Activated CD4-positive, alpha-beta T cell treated with anti-CD3 and anti-CD28 coated beads, Interleukin-2, amount 10 ng/mL, durations not matched to agents 24 days and 14 days (primary cell): ENCODE measurements at places on chromosomes 3 and 15. TPM values are rescaled to one million over a fixed set of nuclear protein-coding genes. Genes with fewer than 3 reads are reported as not detected.

- no peak for DNase-seq
Measured at GRCh38 chr15:89533861-89534544, 37.6 kb upstream of the RHCG start.

DNA sequence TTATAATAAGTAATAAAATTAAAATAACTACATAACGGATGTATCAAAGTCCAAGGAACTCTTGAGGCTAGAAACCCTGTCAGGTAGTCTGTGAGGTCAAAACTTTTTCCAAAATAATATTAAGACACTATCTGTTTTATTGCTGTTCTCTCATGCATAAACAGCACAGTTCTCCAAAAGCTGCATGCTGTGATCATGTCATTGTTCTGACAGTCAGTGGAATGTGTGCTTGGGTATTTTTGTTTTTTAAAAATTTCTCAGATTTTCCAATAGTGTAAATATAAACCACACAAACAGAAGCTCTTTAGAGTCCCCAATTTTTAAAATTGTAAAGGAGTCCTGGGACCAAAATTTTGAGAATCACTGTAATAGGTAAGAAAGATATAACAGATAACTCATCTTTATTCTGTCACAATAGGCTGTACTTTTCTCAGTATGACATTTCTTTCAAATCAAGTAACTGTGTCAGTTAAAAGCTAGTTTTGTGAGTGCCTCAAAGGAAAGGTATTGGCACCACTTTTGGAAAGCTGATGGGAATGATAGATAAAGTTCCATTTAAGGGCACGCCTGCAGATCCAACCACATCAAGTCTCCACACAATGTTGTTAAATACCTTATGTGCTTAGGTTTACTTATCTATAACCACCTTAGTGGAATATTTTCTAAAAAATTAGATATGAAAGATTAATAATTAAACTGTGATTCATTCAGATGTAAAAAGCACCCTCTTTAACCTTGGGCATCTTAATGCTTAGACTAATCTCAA, 49.3 kb downstream of the CEP152 start:
- DNase-seq: no peak

DNA sequence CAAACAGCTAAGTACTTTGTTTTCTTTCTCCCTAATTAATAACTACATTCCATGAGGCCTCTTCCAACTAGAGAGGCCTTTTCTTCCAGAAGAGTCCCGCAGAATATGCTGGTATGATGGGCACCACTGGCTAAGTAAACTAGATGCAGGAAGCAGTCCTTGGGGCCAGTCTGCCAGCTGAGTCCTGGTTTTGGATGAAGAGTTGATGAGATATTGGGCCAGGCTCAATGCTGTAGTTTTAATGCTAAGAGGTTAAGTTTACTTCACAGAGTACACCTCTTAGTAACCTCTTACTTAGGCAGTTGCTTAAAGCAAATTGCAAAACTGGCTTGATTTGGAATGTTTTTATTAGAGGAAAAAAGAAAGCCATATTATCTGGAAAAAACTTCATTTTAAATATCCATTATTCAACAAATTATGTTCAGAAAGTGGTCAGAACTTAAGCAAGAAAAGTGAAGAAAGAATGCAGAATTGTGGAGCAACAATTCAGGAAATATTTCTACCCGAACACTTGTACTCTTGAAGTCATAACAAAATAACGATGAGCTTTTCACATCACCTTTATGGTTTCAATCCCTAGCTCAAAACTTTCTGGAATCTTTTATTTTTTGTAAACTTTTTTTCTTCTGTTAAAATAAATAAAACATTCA, 178.4 kb upstream of the CDIN1 start:
- DNase-seq: no peak

DNA sequence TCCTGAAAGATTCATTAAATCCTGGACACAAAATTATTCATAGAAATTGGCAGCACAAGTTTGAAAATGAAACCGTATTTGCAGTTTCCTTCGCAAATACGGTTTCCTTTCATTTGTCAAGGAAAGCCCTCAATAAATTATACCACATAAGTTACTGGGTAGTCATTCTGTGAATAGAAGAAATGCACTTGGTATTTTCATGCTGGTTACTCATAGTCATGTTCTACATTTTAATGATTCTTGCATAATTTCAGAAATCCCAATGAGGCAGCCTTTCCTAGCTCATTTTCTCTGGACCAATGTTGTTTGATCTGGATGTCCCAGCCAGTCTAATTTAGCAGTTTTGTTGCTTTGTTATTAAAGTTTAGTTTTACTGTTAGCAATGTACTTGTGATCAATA, 43.2 kb downstream of the MINAR1 start:
- DNase-seq: peak; percentile 19

GRK7 gene
- not detected in 2 replicates for total RNA-seq

GRCh38 chr3:55678546-55679216, 191.6 kb upstream of the WNT5A start:
- no peak for DNase-seq

GRCh38 chr3:105997800-105998526, 129.2 kb upstream of the CBLB start:
- no peak for DNase-seq

- no peak for DNase-seq
Measured at GRCh38 chr15:56982987-56983386, 64.5 kb downstream of the TCF12 start.

CRABP1 gene
- total RNA-seq: not detected in 2 replicates

AGBL1 gene
- total RNA-seq: not detected in 2 replicates

DNA sequence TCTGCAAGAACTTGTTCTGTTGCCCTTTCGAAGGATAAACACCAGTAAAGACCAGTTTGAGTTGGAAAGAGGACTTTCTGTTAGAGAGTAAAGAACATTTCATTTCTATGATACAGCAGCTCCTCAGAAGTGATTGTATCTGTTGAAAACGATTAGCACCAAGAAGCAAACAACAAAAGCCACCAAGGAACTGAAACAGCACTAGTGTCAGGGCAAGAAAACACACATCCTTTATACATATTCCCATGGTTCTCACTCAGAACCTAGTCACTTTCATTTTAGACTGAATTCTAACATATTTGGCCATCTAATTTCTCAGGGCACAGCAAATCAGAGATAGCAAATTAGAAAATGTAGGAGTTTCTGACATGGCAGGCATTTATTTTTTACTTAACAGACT, 116.1 kb downstream of the ATP1B3 start:
- DNase-seq: no peak

GRCh38 chr15:78660584-78660983, 19.6 kb upstream of the CHRNB4 start:
- DNase-seq: no peak

DNA sequence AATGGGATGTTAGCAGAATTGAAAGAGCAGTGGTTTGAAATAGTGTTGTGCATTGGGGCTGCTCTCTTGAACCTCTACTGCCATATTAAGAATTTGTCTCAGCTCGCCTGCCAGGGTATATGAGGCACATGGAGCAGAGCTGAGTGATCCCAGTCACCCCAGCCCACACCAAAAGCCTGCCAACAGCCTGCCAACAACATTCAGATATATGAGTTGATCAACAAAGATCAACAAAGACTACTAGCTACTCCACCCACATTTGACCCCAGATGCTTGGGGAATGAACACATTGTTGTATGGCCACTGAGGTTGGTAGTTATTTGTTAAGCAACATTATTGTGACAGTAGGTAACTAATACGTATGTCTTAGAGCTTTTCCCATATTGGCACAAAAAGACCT, 570.9 kb upstream of the IL12A start:
- DNase-seq: no peak

RSL24D1 gene
- 121 TPM in 2 replicates for total RNA-seq

DNA sequence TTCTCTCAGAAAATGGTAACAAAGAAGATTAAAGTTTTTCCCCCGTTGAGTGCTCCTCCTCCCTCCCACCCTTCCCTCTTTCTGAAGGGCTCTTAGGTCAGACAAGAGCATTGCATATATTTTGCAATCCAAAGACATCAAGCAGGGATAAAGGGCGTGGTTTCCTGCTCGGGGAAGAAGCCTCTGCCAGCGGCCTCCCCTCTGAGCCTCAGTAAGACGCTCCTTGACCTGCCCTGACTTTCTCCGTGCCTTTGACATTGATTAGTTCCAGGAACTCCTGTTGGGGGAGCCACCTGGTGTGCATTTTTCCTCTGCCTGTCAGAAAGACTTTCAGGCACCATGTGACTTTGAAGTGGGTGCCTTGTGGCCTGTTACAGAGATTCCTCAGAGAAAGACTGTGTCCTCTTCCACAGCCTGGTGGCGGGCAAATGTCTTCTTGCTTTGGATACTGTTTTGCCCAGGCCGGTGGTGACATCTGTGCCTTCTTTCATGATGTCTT, 87.2 kb upstream of the TBL1XR1 start:
- DNase-seq: peak; percentile 74

- DNase-seq: no peak
Measured at GRCh38 chr3:137792626-137793271, 28.6 kb downstream of the SOX14 start.

- DNase-seq: no peak
Measured at GRCh38 chr3:24128199-24129005, 183.3 kb downstream of the NR1D2 start.

FGD5 gene
- total RNA-seq: 0.14 TPM in 1 of 2 replicates, not detected in the other

GRCh38 chr3:124300416-124300815, 308.5 kb upstream of the ROPN1 start:
- DNase-seq: peak; percentile 22

CHRNA5 gene
- total RNA-seq: 8.9 and 10.1 TPM in 2 replicates

DNA sequence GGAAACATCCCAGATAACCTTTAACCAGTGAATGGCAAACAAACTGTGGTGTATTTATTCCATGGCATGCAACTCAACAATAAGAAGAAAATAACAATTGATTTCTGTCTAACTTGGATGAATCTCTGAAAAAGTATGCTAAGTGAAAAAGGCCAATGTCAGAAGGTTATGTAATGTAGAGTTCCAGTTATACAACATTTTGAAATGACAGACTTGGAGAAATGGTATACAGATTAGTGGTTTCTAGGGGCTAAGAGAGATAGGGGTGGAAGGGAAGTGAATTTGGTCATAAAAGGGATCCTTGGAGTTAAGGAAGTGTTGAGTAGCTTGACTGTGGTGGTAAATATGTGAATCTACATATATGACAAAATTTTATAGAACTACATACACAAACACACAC, 269.4 kb upstream of the SUCLG2 start:
- DNase-seq: no peak
